Spleen (tissue), 13 donors: ENCODE measurements at places on chromosomes 13 and 19. TPM values are rescaled to one million over a fixed set of nuclear protein-coding genes. Genes with fewer than 3 reads are reported as not detected.

DNA sequence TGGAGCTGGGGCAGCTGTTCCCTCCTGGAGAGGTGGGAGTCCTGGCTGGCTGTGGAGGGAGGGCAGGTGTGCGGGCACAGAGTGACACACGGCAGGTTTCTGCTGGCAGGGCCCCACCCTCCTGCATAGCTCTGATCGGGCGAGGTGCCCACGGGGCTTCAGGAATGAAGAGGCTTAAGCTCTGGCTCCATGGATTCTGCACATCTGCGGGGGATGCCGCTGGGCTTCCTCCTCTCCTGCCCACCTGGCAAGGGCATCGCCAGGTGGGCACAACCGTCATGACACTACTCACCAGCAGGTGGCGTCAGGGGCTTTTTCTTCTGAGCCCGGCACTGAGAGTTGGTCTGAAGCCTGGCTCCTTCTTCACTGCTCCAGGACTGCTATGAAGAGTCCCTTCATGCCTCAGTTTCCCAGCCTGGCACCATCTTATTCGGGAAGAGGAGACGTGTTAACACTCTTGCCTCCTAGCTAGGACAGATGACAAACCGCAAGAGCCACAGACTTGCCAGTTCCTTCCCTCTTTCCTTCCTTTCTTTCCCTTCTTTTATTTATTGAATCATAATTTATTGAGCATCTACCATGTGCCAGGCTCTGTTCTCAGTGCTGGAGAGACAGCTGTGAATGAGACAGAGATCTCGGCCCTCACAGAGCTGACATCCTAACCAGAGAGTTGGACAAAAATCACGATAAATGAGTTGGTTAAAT lies 15.2 kb upstream of the PAK4 start:
- DNase-seq: peak; percentile 87

- no peak for DNase-seq
These were observed 5.8 kb downstream of the PPP1R37 start for GRCh38 chr19:45098521-45099466.

The KLK13 gene
- not detected for polyA plus RNA-seq

The CD22 gene
- 394 TPM for polyA plus RNA-seq

The LILRB5 gene
- polyA plus RNA-seq: 41.2 TPM
